ENCODE measurements at places on chromosomes 2 and 18. TPM values are rescaled to one million over a fixed set of nuclear protein-coding genes. Genes with fewer than 3 reads are reported as not detected.

TDRD15 gene
- total RNA-seq: not detected

GRCh38 chr18:44079606-44080005 lies 601.1 kb upstream of the SETBP1 start:
- H3K27me3 ChIP-seq: no peaks in the 10 kb centered on the region
- no peaks in the 10 kb centered on the region for H3K4me1 ChIP-seq
- H3K4me3 ChIP-seq: no peak overlapping the region
- no peak for DNase-seq

- no peaks in the 10 kb centered on the region for H3K36me3 ChIP-seq
- H3K27me3 ChIP-seq: no peaks in the 10 kb centered on the region
- no peak overlapping the region for H3K4me3 ChIP-seq
- H3K4me1 ChIP-seq: no peaks in the 10 kb centered on the region
- H3K27ac ChIP-seq: no peak overlapping the region
Observed at GRCh38 chr2:81206216-81206615, 901.7 kb upstream of the LRRTM1 start.

LANCL1 gene
- 22.9 TPM for total RNA-seq

- DNase-seq: no peak
- H3K27ac ChIP-seq: no peak overlapping the region
- no peak overlapping the region for H3K4me3 ChIP-seq
- no peaks in the 10 kb centered on the region for H3K36me3 ChIP-seq
- no peaks in the 10 kb centered on the region for H3K27me3 ChIP-seq
- peaks cover 33% of the 10 kb centered on the region for H3K4me1 ChIP-seq
Observed at GRCh38 chr18:35620765-35621164, 39.2 kb downstream of the GALNT1 start.

GRCh38 chr2:147538088-147538487 lies 306.7 kb upstream of the ACVR2A start:
- no peaks in the 10 kb centered on the region for H3K27me3 ChIP-seq
- no peak overlapping the region for H3K4me3 ChIP-seq
- no peaks in the 10 kb centered on the region for H3K4me1 ChIP-seq
